Fibroblast of the aortic adventitia (primary cell): ENCODE measurements at places on chromosomes 11 and 22. TPM values are rescaled to one million over a fixed set of nuclear protein-coding genes. Genes with fewer than 3 reads are reported as not detected.

GLB1L2 gene
- not detected in 2 replicates for total RNA-seq

LDHAL6A gene
- not detected in 2 replicates for total RNA-seq

TESMIN gene
- total RNA-seq = 1.2 TPM in 1 of 2 replicates, not detected in the other

DNA sequence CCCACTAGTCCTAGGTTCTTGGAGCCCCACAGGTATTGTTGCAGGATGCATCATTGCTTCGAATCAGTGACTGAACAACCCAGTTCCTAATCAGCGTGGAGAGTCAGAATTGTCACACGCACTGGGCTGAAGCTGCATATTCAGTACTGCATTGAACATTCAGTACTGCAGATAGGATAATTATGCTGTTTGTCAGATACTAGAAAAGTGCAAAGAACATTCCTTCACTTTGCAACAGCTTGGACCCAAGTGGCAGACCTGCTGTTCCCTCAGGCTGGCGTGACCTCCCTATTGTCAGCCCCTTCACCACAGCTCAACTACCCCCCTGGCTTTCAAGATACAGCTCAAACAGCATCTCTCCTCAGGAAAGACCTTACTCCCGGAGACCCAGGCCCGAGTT, 27.6 kb downstream of the NF2 start:
- DNase-seq = no peak

DNA sequence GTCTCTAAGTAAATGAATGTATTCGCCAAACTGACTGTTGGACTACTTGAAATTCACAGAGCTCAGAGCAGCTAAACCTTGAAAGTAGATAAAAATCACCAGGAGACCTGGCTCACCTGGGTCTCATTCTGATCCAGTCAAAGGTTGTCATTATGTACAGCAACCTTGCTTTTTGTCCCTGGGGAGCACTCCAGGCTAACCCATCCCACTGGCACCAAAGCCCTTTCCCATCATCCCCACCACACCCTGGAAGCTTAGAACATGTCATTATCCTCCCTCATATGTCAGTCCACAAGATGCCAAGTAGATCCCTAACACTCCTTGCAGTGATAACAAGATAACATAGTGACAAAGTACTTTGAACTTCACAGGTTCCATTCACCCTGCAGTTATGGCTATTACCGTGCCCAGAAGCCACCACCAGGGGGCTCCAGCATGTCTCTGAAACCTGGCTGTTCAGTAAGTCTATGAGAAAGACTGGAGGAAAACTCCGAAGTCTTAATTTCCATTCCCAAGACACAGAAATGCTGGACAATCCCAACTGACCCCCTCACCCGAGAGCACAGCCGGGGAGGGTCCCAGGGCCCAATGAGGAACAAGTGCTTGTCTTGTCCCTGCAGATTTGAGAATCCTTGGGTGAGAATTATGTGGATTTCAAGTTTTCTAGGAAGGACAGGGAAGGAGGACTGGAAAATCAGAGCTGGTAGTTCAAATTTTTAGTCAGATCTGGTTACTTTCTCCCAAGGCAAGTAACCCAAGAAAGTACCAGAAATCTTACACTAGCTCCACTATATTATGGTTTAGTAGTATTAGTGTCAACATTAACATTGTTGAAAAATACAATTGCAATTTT, 43.0 kb upstream of the USP47 start:
- peak; percentile 83 for DNase-seq

DNA sequence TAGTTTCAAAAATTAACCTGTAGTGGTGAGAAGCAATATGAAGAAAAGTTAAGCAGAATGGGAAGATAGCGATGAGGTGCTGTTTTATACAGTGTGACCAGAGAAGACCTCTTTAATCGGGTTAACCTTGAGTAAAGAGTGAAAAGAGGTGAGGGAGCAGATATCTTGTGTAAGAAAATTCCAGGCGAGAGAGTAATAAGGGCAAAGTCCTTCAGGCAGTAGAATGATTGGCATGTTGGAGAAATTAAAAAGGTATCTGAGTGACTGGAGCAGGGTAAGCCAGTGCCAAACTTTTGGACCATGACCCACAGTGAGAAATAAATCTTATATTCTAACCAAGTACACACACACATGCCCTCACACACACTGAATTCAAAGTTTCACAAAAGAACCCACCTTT, 374.7 kb upstream of the LARGE1 start:
- DNase-seq = no peak

- no peak for DNase-seq
Observed at GRCh38 chr11:4085575-4085974, 9.0 kb upstream of the RRM1 start.
